ENCODE measurements at places on chromosomes 12 and 14.

- no peak for DNase-seq
These were observed 39.4 kb downstream of the RPH3A start for GRCh38 chr12:112830901-112831300.

- DNase-seq = no peak
These were observed 101.1 kb downstream of the KTN1 start for GRCh38 chr14:55681096-55681495.

- no peak for DNase-seq
These were observed 373.4 kb upstream of the PDE3A start for GRCh38 chr12:19994968-19995367.

GRCh38 chr12:113201187-113202177 is 16.0 kb downstream of the RITA1 start:
- DNase-seq = no peak

DNA sequence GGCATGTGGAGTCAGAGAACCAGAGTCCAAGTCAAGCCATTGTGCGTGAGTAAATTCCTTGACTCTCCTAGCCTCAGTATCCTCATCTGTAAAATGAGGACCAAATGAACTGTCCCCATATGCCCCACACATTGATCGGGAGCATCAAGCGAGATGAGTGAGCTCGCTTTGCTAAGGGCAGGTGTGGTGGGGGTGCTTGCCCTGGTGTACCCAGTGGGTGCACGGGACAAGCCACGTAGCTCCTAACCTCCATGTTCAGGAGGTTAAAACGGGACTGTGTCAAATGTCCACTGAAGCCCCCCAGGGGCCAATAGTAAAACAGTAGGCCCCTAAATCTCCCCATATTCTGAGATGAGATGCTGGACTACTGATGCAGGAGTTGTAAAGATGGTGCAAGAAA is 60.9 kb downstream of the SERPINA3 start:
- no peak for DNase-seq

All from fibroblast of skin of abdomen (primary cell).